ENCODE measurements at places on chromosomes 11 and 22.

DNA sequence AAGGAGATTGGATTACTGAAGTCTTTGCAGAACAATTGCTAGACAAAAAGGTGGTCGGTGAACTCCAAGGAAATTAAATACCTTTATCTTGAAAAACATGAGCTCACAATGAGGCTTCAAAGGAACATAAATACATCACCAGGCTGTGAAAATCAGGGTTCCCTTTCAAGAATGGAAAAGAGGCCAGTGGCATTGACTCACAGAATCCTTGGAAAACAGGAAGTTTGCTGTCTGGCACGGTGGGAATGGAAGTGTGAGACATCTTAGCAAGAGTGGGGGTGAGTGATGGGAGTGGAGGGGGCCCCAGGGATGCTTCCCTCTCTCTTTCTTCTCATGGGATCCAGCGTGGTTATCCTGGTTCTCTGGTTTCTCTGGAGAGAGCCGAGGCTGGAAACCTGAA lies 48.9 kb upstream of the TBCEL start:
- DNase-seq = no peak

DNA sequence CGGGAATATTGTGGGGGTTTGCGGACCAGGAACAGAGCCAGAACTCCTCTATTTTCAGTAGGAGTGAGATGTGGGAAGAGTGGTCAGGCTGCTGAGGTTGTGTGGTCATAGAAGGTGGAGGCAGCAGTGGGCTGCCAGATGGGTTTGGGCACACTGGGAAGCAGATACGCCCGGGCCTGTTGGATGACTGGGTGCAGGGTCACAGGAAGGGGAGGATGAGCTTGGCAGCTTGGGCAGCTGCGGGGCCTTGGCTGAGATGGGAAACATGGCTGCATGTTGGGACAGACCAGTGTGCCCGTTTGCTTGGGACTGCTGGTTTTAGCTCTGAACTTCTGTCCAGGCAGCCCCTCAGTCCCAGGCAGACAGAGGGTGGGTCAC lies 11.4 kb downstream of the SHANK3 start:
- DNase-seq = no peak

GRCh38 chr11:45104006-45104789 lies 42.2 kb upstream of the PRDM11 start:
- DNase-seq = no peak

DNA sequence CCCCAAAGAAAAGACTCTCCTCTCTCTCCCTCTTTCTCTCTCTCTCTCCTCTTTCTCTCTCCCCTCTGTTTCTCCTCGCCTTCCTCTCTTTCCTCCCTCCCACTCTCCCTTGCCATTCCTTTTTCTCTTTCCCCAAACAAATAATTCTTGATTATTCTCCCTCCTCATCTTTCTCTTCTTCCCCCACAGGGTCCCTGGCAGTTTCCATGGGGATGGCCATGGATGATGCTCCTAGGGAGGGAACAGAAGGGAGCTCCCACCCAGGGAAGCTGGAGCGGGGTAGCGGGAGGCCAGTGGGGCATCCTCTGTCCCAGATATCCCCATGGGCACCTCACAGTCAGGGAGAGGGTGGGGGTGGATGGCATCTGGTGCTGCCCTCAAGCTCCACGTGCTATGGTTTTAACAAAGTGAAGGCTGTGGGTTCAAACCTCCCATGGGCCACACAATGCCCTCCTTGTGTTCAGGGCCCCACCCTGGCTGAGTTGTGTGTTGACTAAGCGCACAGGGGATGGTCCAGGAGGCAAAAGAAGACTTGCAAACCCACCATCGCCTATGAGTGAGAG lies 266.4 kb downstream of the BUD13 start:
- no peak for DNase-seq

GRCh38 chr11:126776119-126776518 lies 224.5 kb downstream of the KIRREL3 start:
- DNase-seq = no peak
